ENCODE measurements at places on chromosomes 1 and 21.

DNA sequence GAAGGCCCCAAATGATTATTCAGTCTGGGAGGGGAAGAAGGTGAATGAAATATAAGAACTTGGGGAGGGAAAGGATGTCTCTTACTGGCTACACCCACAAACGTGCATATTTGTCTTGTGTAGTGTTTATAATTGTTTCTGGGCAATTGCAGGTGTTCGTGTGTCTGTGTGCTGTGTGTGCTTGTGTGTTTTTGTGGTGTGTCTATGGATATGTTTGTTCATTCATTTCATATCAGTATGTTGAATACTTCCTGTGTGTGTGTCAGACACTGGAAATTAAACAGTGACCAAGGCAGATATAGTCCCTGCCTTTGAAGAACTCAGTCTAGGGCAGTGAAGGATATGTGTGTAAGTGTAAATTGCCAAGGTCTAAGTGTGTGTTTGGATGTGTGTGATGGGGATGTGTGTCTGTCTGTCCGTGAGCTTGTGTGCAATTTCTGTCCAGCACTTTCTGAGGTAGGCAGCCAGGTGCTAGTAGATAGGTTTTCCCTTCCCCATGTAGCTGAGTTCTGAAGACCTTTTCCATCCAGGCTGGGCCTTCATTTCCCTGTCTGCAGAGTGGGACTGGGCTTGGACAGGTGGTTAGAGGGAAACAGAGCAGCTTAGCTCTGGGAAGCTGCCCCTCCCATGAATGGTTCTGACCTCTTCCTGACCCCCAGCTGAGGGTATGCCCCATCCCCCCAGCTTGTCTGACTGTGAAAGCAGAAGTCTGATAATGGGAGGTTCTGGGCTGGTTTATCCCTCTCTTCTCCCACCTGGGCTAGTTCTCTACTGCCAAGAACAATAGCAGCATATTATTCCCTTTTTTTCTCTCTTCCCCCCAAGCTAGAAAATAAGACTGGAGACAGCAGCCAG, 3.8 kb downstream of the AGO1 start:
- no peak for DNase-seq

DNA sequence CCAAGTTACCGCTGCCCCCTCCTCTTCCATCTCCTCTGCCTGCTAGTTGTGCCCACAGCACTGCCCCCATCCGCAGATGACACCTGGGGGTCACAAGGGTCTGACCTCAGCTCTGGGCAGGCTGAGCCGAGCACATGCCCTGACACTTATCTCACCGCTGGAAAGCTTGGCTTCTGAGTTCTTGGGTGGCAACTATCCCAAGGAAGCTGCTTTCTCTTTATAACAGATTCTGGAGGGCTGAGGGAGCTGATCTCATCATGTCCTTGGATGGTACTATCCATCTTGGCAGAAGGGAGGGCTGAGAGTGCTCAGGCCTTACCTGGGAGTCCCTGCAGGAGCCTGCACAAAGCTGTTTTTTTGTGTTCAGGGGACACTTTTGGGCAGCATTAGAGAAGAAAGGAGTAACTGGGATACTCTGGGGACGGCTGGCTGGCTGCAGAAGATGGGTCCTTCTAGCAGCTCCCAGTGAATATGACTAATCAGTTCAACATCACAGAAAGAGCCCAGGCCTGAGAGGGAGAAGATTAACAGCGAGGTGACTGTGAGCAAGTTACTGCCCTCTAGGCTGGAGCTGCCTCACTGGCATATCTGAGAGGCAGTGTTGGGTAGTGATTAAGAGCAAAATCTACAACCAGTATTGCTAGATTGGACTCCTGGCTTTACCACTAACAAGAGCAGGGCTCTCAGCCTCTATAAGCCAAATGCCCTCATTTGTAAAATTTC, 71.6 kb downstream of the PLXNA2 start:
- DNase-seq, result no peak

DNA sequence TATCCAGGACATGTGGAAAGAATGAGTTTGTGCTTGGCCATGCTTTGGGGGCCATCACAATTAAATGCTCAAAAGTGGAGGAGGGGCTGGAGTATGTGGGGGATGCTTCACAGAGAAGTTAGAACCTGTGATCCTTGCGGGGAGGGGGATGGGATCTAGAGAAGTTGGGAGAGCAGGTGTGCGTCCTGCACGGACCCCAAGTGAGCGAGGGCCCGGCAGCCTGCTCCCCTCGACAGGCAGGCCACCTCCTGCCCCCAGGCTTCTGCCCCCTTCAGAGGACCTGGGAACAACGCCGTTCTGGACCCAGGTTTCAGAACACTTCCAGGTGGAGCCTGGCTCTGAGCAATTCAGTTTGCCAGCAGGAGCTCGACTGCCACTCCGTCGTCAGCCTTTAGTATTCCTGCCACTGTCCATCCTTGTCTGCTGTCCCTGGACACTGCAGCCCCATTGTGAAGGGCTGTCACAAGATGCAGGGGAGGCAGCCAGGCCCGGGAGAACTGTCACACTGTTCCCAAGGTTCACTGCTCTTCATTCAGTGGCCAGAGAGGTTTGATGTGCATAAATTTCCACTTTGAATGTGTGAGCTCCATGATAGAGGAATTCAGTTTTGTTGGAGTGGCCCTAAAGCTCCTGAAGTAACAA, 112.2 kb downstream of the DHRS3 start:
- DNase-seq, result no peak

DNA sequence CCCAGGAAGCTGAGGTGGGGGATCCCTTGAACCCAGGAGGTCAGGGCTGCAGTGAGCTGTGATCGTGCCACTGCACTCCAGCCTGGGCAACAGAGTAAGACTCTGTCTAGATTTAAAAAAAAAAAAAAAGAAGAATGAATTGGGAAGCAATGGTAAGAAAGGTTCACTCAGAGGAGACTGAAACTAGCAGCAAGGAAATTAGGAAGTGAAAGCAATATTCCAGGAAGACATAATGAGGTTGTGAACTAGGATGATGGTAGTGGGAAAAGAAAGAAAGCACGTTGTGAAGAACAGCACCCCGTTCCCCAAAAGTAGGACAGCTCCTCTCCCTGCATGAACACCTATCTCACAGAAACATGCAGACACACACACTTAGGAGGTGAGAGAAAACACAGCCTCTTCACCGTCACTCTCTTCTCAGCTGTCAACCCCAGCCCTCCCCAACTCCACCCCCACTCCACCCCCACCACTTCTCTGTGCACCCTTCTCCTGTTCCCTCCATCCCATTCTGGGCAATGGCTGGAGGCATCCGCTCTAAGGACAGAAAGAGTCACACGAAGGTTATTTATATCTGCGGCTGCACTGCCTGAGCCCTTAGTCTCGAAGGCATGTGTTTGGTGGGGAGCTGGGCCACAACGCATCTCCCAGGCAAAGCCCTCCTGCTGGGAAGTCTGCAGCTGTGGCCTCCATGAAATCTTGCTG, 101.8 kb upstream of the LPGAT1 start:
- DNase-seq, result no peak

- no peak for DNase-seq
Observed at GRCh38 chr1:156895455-156895812, 1.9 kb downstream of the PEAR1 start.

DNA sequence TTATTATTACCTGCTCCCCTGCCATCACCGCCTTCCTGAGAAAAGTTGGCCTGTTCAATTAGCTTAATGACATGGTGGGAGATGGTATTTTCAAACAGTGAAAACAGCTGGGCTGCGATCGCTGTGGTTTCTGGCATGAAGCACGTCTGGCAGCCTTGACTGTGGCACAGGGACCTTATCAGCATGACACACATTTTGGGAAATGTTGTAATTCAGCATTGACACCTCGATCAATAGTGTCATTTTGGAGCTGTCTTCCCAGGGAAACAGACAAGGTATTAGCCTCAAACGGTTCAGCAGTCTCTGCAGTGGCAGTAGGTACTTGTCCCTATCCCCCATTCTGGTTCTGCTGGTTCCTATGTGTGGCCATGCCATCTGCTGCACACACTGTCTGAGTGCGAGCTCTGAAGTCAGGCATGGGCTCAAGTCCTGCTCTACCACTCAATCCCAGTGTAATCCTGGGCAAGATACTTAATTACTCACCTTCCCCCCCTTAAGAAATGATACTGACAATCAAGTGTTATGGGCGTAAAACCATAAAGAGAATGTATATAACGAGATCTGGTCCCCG, 154.5 kb upstream of the KCND3 start:
- DNase-seq, result peak; percentile 52

DNA sequence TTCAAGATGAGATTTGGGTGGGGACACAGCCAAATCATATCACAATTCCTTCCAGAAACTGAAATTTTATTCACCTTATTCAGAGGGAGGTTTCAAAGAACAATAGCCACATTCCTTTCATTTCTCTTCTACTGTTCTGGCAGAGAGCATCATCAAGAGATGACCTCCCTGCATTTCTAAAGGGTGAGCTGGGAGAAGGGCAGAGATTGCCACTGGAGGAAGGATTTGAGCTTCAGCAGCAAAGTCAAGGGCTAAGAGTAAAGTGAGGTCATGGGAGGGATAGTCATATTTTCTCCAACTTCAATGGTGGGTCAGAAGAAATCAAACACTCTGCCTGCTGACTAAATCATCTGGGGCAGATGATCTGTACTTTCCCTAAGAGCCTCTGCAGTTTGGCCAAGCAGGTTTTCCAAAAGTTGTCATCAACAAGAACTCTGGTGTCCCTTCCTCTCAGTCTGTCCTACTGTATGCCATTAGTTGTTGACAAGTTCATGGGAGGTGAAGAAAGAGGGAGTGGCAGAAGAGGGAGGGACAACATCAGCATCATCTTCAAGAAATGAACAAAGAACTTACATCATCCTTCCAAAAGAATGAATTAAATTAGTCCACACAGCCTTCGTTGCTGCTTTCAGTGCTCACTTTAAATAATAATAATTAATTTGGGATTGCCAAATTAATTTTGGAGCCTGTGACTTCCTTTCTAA, 298.3 kb downstream of the ASTN1 start:
- DNase-seq, result no peak

- DNase-seq, result no peak
Observed at GRCh38 chr21:32666258-32666657, 54.1 kb upstream of the CFAP298 start.

DNA sequence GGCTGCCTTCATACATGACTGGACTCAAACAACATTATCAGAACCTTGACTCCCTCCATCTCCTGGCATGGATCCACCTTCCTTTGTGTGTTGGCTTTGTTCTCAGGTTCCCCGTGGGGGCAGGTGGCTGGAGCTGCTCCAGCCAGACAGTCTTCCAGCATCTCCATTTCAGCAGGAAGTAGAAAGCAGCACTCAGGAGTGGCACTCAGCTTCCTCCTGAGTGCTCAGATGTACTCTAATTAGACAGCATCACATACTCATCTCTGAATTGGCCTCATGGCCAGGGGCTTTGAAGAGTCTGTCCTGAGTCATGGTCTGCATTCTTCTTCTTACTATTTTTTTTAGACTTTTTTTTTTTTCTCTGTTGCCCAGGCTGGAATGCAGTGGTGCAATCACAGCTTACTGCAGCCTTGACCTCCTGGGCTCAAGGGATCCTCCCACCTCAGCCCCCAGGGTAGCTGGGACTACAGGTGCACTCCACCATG, 27.9 kb downstream of the OVAAL start:
- DNase-seq, result peak; percentile 95

GRCh38 chr1:230681599-230681998, 32.3 kb downstream of the AGT start:
- peak; percentile 65 for DNase-seq

DNA sequence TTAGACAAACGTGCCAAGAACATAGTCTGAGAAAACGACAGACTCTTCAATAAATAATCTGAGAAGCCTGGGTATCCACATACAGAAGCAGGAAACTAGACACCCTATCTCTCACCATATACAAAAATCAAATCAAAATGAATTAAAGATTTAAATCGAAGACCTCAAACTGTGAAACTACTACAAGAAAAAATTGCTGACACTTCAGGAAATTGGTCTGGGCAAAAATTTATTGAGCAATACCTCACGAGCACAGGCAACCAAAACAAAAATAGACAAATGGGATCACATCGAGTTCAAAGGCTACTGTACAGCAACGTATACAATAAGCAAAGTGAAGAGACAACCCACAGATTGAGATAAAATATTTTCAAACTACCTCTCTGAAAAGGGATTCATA, 292.8 kb upstream of the RGS18 start:
- DNase-seq, result no peak

- no peak for DNase-seq
Observed at GRCh38 chr1:175152006-175152652, 40.4 kb downstream of the KIAA0040 start.

All from COR-L47 (cell line).